ENCODE measurements at places on chromosomes 5 and 9.

GRCh38 chr5:144048259-144048856, 122.1 kb downstream of the YIPF5 start:
- DNase-seq, result no peak

DNA sequence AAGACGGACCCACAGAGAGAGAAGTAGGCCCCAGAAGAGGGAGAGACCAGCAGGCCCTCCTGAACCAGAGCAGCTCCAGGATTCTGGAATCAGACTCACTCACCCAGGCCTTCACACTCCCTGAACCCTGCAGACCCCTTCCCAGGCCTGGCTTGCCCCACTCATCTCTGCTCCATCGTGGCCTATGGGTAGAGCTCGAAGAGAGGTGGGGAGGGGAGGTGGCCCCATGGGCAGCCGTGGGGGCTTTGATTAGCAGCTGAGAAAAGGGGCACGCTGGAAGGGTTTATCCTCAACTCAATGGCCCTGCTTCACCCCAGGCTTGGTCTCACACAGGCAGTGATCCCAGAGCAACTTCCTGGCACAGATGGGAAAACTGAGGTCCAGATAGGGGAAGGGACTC, 613 bp downstream of the MYMK start:
- no peak for DNase-seq

DNA sequence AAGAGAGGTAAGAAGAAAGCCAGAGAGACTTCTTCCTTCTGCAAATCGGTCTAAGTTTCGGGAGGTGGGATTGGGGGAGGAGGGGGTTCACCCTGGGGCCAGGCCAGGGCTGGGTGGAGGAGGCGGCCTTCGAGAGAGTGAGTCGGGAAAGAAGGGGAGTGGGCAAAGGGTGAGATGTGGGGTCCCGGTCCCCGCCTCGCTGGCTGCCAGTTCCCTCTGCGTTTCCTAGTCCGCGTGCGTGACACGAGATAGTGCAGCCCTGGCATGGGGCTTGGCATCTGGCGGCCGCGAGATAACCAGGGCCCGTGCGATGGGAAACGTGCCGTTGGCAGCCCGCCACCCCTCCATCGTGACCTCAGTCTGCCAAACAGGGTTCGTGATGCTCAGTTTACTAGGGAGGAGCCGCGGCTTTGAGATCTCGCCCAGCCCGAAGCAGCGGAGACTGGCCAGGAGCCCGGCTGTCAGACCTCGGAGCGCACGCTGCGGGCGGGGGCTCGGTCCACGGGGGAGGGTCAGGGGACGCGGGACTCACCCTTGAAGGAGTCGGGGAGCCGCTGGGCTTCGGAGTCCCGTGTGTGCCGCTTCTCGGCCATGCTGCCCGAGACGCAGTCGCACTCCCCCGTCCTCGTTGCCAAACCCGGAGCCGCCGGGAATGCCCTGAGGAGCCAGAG, at the start of gene STOM:
STOM (minus strand) TSS at position 656 of the 671 bp plus-strand sequence; CDS start at position 593, 63 bp downstream.
- no peak for DNase-seq

GRCh38 chr9:10774051-10774450, 161.2 kb upstream of the PTPRD start:
- no peak for DNase-seq

DNA sequence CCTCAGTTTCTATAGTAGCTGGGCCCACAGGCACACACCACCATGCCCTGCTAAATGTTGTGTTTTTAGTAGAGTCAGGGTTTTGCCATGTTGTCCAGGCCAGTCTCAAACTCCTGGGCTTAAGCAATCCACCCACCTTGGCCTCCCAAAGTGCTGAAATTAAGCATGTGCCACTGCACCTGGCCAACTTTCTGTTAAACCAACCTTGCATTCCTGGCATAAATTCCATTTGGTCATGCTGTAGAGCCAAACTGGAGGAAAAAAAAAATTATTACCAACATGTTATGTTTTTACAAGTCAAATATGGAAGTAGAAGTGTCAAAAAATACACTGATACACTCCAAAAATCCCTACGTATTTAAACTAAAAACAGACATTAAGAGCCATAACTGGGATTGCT, 54.1 kb downstream of the ERMP1 start:
- DNase-seq, result no peak

GRCh38 chr5:75192804-75193203, 43.9 kb downstream of the ANKRD31 start:
- DNase-seq, result no peak

DNA sequence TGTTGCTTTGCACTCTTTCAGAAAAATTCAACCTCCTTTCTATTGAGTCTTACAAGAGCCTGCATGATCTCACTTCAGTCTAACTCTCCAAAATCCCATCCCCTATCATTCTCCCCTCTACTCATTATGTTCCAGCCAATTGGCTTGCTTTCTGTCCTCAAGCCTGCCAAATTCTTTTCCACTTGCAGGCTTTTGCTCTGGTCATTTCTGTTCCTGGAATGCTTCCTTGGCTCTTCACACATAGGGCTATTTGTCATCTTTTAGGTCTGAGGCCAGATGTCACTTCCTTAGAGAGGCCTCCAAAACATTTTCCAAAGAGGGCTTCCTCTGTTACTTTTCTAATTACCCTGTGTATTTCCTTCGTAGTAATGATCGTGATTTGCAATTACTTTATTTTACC, 11.8 kb upstream of the CHD1 start:
- no peak for DNase-seq

DNA sequence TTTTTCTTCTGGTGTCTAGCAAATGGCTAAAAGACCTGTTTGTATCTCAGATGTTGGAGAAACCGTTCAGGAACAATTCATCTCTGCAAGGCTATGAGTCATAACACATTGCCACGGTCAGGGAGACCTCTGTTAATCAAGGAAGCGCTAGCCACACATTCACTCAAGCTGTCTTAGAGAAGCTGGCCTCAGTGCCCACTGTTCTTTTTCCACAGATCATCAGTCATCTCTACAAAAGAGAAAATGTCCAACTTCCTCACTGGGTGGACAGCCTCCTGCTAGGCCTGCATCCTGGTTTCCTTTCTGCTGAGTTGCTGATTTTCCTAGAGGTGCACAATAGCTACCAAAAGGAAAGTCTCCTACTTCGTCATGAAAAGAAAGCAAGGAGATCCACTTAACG, 360.5 kb downstream of the BNC2 start:
- no peak for DNase-seq
